ENCODE measurements at places on chromosomes 16 and 17.

GRCh38 chr17:3897731-3898130, 4.9 kb upstream of the CAMKK1 start:
- no peak for DNase-seq

DNA sequence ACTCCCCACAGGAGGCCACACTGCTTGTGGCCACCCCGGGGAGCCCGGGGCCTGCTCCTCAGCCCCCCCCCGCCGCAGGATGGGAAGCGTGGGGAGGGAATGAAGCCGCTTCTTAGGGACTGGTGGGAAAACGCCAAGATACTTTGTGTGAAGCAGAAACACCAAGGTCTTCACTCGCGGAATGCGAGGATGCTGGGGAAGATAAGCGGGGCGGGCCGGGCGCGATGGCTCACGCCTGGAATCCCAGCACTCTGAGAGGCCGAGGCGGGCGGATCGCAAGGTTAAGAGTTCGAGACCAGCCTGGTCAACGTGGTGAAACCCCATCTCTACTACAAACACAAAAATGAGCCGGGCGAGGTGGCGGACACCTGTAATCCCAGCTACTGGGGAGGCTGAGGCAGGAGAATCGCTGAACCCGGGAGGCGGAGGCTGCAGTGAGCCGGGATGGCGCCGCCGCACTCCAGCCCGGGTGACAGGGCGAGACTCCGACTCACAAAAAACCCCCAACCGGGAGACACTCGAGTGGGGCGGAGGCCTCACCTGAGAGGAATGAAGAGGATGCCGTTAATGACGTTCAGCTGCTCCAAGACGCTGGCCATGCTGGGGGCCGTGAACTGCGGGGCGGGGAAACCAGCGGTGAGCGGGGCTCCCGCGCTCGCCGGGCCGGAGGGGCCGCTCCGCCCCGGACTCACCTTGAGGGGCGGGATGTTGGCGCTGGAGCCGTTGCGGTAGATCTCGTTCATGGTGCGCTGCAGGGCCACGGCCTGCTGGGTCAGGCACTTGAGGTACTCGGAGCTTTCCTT, 20.3 kb downstream of the CLUH start:
- DNase-seq = no peak

DNA sequence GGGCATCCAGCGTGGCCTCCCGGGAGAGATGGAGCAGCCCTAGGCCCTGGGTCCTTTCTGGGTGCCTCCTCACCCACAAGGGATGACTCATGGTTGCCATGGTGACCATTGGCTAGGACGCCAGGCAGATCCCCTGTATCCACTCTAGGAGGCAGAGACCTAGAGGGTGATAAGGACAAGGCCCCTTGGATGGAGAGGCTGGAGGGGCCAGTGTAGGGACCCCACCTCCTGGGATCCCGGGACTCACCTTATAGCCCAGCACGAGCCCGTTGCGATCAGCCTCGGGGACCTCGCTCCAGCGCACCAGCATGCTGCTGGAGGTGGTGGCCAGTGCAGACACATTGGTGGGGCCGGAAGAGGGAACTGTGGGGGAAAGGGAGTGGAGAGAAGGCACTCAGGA, 82.2 kb upstream of the CDC42EP4 start:
- DNase-seq = no peak

DNA sequence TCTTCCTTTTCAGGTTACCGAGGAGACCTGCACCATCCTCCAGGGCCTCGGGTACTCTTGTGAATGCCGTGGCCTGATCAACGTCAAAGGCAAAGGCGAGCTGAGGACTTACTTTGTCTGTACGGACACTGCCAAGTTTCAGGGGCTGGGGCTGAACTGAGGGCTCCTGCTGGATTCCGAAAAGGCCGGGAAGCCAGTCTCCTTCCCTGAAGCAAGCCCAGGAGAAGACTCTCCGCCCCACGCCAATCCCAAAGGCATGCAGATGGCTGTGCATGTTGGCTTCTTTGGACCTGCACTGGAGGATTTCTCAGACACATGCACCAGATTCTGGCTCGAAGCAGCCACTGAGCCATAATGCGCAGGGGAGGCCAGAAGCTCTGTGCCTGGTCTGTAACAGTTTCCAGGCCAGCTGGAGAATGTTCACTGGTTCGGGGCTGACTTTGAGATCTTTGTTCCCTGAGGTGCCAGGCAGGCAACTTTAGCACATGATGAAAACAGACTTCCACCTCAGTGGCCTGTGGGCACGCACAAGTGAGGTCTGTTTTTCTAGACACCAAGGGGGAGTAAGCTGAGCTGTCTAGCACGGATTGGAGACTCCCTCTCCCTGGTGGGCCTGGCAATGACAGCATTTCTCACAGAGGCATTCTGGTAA, 49.1 kb downstream of the ADCY7 start:
- no peak for DNase-seq

All from stimulated activated CD4-positive, alpha-beta T cell treated with anti-CD3 and anti-CD28 coated beads, Interleukin-15, amount 100 ng/mL, for 1 hour (primary cell).